Posterior vena cava (tissue), 2 donors: ENCODE measurements at places on chromosomes 1 and 21. TPM values are rescaled to one million over a fixed set of nuclear protein-coding genes. Genes with fewer than 3 reads are reported as not detected.

Gene TMEM63A
- total RNA-seq = 58.7 TPM

- DNase-seq = no peak
These were observed 31.9 kb upstream of the FCGR2A start for GRCh38 chr1:161473348-161473747.

Gene UTS2
- total RNA-seq = 1.3 TPM

GRCh38 chr1:116316373-116316772, 56.7 kb upstream of the ATP1A1 start:
- no peak for DNase-seq

GRCh38 chr1:168499688-168500049, 44.1 kb downstream of the XCL2 start:
- DNase-seq = no peak

- DNase-seq = no peak
These were observed 38.6 kb downstream of the DIRAS3 start for GRCh38 chr1:68011657-68012375.

DNA sequence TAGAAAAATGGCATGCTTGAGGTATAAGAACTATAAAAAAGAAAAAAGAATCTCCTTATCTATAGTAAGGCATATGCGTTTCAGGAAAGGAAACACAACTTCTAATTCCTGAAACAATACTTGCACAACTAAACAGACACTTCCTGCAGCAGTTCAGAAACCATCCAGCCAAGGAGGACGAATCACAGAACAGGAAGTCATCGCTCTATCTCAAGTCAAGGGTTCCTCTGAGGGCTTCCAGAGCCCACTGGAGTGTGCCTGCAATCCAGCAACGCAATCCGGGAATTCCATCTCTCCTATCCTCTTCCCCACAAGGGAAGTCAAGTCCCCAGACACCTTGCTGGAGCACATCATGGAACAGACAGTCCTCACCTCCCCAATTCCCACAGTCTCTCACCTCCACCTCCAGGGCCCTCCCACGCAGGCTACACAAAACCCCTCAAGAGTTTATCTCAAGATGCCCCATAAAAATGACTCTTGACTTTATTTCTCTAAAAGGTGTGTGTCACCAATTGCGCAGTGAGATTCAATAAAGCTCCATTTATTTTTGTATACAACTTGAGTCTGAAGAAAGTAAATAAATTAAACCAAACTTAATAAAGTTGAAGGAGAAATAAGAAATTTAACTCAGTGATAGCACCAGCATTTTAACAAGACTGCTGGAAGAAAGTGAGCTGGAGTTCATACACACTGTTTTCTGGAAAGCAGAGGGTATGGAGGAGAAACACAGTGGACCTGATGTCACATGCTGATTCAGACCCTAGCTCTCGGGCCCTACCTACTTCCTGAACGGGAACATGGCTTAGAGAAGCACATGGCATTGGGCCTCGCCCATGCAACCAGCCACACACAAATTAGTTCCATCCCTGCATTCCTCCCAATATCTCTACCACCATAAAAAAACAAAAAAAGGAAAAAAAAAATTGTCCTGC, 39.9 kb downstream of the SIPA1L2 start:
- no peak for DNase-seq

GRCh38 chr1:42674214-42674613, 8.0 kb upstream of the YBX1 start:
- no peak for DNase-seq

DNA sequence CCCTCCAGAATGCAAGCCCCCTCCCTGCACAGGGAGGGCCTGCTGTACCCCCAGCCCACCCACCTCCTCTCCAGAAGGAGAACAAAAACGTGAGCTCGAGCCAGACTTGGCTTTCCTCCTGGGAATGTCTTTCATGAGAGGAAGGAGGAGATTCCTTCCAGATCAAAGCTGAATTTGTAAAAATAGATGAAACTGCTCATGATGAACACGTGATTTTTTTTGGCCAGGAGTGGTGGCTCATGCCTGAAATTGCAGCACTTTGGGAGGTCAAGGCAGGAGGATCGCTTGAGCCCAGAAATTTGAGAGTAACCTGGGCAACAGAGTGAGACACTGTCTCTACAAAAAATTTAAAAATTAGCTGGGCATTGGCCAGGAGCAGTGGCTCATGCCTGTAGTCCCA, 21.8 kb downstream of the GPR157 start:
- DNase-seq = no peak
